ENCODE measurements at places on chromosomes 3 and 15.

DNA sequence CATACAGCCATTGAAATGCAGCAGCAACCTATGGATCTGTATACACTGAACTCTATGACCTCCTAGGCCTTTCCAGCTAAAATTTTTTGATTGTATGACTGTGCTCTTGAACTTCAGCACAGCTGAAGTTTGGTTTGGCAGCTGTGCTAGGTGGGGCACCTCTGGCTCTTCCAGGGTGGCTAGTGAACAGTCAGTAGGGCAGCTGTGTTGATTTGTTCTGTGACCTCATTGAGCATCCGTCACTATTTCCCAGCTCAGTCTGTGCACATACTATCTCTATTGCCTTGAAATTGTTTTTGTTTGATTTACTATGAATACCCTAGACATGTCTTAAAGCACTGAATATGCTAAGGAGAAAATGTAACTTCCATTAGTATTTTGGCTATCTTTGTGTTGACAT lies 363.2 kb upstream of the NAALADL2 start:
- no peak for DNase-seq

GRCh38 chr15:40325188-40325587 lies 1.7 kb downstream of the INAFM2 start:
- no peak for DNase-seq

- peak; percentile 63 for DNase-seq
Observed at GRCh38 chr3:100777271-100777670, 68.0 kb downstream of the TFG start.

DNA sequence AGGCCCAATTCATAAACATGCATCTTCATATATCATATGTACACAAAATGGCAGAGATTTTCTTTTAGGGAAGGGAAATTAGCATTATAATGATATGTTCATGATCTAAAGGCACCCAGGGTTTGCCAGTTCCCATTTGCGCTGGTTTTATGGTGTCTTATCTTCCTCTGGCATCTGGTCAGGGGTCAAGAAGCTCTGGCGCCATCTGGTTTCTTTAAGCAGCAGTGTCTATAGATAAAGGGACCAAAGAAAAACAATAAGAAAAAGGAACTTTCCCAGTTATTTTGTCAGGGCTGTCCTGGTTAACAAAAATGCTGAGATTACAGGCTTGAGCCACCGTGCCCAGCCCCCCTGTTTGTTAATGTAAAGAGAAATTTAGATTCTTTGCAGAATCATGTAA lies 3.3 kb upstream of the DCP1A start:
- peak; percentile 63 for DNase-seq

DNA sequence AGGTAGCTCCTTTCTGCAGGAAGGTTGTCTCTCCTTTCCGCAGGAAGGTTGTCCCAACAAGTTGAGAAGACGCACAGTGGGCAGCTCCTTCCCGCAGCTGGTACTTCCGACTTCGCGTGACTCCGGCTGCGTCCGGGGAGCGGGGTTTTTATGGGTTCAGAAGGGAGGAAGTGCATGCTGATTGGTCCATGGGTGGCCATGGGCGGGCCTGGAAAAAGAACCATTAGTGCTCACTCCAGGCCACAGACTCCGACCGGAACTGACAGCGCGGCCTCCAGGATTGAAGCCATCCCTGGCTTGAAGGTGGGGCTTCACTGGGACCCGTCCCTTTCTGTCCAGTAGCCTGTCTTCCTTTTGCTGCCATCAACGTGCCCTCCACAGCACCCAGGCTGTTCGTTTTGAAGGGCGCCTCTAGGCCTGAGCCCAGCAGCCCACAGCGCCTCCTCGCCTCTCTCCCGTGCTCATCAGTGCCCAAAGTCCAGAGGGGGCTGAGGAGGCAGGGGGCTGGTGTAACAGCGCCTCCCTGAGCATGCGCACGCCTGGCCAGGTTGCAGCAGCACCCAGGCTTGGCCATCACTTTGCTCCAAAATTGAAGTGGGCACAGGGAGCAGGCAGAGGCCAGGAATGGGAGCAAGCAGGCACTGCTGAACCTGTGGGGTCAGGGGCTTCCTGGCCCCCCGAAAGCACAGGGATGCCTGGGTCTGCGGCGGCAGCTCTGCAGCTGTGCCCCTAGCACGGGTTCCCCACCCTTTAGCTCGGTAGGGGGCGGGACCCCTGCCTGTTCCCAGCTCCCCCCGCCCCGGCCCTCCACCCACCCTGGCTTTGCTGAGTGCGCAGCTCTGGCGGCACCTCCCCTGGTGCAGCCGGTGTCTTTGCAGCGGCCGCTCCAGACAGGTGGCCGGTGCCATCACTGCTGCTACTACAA lies 330.6 kb upstream of the MCTP2 start:
- no peak for DNase-seq

DNA sequence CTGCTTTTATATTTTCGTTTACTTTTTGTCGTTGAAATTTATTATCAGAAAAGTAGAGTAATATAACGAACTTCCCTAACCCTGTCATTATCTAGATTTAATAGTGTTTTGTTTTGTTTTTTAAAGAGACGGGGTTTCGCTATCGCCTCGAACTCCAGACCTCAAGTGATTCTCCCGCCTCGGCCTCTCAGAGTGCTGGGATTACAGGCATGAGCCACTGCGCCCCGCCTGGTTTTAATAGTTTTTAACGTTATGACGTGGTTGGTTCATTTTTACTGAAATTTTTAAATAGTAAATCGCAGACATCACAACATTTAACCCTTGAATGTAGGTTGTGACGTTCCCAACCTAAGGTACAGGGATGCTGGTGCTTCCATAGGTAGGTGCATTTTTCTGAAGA lies 1.0 kb downstream of the NGRN start:
- DNase-seq = peak; percentile 45

DNA sequence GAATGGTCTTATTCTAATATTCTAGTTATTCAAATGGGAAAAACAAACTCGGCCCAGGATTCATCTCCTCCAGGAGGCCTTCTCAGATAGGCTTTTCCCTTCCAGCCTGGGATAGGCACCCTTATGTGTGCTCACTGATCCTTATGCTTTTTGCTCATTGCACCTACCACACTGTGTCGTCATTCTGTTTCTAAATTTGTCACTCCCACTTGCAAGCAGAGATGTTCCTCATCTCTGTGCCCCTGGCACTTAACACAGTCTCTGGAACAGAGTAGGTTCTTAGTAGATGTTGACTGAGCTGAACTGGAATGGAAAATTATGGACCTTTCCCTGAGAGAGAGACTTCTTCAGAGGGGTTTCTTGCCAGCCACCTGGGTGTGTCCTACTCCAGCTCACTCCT lies 18.7 kb upstream of the SPG11 start:
- no peak for DNase-seq

DNA sequence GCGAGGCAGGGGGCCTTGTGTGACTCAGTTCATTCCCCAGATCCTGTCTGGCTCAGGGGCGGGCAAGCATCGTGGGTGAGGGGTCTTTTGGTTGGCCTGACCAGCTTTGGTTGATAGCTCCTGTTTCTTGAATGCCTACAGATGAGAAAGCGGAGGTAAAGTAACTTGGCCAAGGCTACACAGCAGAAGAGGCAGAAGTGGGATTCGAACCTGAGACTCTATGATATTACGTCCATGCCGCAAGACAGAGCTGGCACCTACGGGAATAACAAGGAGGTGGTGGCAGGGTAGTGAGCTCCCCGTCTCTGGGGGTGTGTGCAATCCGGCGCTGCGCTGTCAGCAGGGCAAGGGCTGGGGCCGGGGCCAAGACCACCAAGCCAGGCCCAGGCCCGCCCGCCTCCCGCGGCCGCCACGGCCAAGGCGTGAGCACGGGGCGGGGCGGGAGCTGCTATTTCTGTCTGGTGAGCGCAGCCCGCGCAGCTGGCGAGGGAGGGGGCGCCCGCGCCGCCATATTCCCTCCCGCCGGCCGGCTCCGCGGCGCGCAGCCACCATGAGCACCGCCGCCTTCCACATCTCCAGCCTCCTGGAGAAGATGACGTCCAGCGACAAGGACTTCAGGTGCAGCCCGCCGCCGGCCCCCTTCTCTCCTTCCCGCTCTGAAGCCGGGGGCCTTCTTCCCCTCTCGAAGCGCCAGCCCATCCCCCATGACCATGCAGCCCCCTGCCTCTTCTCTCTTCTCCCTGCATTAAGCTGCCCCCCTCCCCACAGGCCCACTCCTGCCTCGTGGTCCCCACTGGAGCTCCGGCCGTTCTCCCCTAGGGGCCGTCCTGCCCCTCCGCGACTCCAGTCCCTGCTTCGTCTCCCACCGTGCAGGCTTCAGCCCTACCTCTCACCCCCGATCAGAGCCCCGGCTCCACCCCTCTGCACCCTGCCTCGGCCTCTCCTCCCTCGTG lies at the start of gene CAND2:
Gene CAND2, plus strand, starts transcription at position 510 of the 953 bp plus-strand sequence. Its CDS starts 41 bp downstream, at position 551.
- peak; percentile 52 for DNase-seq

- peak; percentile 77 for DNase-seq
Observed at GRCh38 chr15:63348392-63348791, 33.3 kb downstream of the CA12 start.

DNA sequence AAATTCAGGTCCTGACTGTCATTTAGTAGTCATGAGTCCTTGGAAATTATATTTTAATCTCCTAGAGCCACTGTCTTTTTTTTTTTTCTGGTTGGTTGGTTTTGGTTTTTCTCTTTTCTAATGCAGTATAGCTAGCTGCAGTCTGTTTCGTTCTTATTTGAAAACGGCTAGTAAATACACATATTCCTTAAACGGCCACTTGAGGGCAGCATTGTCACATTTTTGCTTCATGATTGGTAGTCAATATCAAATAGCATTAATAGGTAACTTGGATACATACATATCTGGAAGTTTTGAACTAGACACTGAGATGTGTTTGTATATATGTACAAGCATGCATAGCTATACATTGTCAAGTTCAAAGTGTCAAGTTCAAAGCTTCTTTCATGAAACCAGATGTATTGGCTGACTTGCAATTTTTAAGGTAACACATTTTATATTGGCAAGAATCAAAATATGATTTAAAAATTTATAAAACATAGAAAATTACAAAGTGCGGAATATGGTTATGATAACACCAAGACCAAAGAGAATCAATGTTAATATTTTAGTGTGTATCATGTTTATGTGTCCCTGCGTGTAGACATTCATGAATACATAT lies 22.5 kb downstream of the GABRA5 start:
- DNase-seq = peak; percentile 53

DNA sequence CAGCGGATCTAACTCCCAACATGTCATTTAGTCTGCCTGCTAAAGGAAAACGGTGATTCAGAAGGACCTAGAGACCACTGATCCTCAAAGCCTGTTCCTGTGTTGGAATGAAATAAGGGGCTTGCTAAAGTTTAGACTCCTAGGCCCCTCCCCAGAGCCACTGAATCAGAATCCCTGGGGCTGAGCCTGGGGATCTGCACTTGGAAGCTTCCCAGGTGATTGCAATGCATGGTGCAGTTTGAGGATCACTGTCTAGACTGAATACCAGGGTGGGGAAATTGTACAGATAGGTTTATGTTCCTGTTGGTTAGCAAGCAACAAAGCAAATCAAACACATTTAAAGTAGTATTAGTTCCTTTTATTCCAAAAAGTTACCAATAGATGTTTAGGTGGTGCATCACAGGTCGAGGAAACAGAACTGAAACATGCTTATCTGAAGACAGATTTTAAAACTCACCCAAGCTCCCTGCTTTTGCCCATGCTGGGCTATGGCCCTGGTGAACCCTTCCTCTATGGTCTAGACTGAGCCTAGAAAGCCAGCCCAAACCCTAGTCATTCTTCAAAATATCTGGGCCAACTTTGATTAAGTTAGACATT lies 29.6 kb upstream of the SPTBN5 start:
- no peak for DNase-seq

DNA sequence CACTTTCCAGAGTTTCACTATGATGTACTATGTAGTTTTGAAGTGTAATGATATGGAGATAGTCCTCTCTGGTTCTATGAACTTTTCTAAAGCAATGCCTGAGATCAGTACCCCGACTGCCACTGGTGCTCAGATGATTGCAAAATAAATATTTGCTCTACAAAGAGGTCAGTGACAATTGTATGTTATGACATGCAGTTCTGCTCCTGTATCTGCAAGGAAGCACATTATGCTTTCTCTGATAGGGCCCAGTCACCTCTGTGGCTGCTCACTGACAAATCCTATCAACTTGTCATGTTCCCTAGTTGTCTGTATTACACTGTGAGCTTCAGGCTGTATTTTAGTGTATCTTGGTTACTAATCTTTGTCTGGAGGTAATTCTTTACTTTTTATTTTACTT lies 362.6 kb downstream of the ROBO1 start:
- DNase-seq = no peak

- no peak for DNase-seq
Observed at GRCh38 chr3:172648747-172649146, 62.1 kb downstream of the NCEH1 start.

- DNase-seq = no peak
Observed at GRCh38 chr15:75659928-75660645, 12.4 kb downstream of the SNX33 start.

DNA sequence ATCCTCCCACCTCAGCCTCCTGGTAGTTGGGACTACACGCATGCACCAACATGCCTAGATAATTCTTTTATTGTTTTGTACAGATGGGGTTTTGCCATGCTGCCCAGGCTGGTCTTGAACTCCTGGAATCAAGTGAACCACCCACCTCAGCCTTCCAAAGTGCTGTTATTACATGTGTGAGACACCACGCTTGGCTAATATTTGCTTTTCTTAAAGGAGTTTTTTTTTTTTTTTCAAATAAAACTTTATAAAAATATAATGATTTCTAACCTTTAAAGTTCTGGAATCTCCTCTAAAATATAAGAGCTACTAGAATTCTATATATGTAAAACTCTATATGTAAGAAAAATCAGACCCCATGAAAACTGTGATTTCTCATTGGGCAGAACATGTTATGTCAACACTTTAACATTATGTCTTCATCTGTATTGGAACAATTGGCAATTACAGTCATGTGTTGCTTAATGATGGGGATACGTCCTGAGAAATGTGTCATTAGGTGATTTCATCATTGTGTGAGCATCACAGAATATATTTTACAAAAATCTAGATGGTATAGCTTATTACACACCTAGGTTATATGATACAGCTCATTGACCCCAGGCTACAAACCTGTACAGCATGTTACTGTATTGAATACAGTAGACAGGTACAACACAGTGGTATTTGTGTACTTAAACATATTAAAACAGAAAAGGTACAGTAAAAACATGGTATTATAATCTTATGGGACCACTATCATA lies 377.0 kb downstream of the PLCL2 start:
- DNase-seq = peak; percentile 6

DNA sequence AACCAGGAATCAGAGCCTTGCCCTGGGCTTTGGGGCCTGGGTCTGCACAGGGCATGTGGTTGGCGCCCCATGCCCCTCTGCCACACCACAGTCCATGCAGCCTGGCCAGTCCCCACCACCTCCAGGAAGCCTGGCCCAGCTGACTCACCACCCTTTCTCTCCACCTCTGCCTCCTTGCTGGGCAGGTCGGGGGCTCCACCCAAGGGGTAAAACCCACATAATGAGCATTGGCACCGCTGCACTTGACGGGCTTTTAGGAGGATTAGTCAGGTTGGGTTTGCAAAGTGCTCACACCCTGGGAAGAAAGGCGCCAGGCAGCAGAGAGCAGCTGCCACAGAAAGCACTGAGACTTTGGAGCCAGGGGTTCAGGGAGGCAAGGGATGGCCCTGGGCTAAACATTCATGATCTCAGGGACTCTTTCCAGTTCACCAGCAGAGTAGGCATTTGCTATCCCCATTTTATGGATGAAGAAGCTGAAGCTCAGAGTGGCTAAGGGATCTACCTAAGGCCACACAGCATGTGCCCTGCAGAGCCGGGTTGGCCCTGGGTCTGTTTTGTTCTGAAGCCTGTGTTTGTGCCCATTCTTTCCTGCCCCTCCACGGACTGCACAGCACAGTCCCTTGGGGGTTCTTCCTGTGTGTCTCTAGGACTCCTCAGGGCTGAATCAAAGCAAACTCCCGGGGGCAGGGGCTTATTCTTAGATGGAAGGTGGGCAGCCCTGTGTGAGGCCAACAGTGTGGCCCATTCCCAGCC lies 113.4 kb downstream of the ETFA start:
- DNase-seq = peak; percentile 51

- no peak for DNase-seq
Observed at GRCh38 chr3:116276675-116277074, 168.6 kb downstream of the LSAMP start.
